ENCODE measurements at places on chromosomes 4 and X.

- no peak for DNase-seq
Measured at GRCh38 chr4:165085946-165086345, 26.7 kb downstream of the TMEM192 start.

- no peak for DNase-seq
Measured at GRCh38 chr4:86089053-86089452, 270.8 kb downstream of the MAPK10 start.

DNA sequence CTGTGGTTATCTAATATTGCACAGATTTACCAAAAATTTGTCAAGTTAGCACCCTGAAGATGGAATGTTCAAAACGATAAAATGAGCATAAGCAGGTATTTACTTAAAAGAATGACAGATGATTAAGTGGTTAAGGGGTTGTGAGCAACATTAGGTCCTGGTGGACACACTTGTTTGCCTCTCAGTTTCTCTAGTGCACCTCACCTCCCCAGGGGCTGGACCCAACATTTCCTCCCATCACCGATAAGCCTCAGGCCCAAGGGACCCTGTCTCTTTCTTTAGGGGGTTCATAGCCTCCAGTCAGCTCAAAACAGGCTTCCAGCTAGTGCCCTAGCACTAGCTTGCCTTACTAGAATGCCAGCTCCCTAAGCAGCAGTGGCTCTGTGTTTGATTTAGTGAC, 88.0 kb downstream of the ATP11C start:
- DNase-seq = no peak

DNA sequence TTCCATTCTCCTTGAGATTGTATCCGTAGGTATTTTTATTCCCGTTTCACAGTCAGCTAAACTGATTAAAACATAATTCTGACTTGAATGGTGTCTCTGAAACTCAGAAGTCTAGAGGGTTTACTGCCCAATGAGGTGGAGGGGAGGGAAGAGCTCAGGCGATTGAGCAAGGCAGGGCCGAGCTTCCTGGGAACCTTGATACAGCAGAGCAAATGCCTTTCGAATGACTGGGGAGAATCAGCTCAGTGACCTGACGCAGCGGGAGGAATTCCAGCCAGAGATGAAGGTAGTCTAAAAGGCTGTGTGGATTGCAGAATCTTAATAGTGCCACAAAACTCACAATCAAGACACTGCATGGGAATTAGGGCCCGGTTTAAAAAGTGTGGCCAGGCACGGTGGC, 233.6 kb downstream of the EVC2 start:
- no peak for DNase-seq

DNA sequence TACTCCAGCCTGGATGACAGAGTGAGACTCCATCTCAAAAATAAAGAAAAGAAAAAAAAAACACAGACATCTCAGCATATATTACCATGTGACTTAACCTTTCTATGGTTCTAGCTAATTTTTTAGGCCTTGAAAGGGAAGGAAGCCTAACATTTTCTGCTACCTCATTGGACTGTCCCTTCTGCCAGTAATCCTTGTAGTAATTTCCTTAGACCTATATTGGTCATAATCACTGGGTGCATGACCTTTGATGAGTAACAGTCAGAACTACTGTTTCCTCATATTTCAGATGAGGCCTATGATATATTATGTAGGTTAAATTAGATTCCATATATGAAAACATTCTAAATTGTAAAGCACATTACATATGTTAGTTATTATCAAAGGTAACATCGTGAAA, 9.6 kb downstream of the XIAP start:
- DNase-seq = no peak

GRCh38 chr4:184448821-184449220, 25.5 kb downstream of the IRF2 start:
- no peak for DNase-seq

DNA sequence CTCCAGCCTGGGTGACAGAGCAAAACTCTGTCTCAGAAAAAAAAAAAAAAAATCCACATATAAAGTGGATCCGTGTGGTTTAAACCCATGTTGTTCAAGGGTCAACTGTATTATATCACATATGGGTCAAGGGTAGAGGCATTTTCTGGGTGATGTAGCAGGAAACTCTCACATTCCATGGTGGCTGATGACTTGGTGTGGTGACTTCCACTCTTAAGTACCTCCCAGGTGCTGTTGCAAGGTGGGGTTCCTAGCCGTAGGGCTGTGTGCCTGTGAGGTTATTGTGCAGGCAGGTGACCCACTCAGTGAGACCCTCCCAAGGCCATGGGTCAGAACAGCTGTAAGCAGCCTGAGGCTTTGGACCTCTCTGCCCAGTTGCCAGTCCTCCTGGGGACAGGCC, 17.0 kb downstream of the ELF4 start:
- DNase-seq = no peak

- no peak for DNase-seq
Measured at GRCh38 chr4:133598779-133599178, 449.7 kb downstream of the PCDH10 start.

- no peak for DNase-seq
Measured at GRCh38 chr4:153799694-153800074, 10.8 kb upstream of the SFRP2 start.

GRCh38 chrX:54415534-54416350, 24.5 kb upstream of the TSR2 start:
- DNase-seq = no peak

GRCh38 chr4:169315530-169316343, 45.0 kb upstream of the SH3RF1 start:
- no peak for DNase-seq

GRCh38 chr4:76458297-76458696, 23.3 kb downstream of the SHROOM3 start:
- no peak for DNase-seq

GRCh38 chrX:117835034-117835433, 281.6 kb downstream of the KLHL13 start:
- no peak for DNase-seq

DNA sequence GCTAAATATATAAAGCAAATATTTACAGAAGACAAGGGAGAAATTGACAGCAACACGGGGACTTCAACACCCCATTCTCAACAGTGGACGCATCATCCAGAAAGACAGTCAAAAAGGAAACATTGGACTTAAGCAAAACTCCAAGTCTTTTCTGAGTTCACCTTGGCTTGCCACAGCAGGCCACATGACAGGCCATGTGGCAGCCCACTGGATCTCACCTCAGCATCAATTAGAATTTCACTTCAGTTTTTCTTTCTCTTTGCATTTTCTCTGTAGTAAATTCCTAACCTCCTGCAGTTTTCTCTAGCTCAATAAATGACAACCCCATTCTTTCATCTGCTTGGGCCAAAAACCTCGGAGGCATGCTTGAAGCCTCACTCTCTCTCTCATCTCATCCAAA, 12.4 kb downstream of the SMIM9 start:
- no peak for DNase-seq

DNA sequence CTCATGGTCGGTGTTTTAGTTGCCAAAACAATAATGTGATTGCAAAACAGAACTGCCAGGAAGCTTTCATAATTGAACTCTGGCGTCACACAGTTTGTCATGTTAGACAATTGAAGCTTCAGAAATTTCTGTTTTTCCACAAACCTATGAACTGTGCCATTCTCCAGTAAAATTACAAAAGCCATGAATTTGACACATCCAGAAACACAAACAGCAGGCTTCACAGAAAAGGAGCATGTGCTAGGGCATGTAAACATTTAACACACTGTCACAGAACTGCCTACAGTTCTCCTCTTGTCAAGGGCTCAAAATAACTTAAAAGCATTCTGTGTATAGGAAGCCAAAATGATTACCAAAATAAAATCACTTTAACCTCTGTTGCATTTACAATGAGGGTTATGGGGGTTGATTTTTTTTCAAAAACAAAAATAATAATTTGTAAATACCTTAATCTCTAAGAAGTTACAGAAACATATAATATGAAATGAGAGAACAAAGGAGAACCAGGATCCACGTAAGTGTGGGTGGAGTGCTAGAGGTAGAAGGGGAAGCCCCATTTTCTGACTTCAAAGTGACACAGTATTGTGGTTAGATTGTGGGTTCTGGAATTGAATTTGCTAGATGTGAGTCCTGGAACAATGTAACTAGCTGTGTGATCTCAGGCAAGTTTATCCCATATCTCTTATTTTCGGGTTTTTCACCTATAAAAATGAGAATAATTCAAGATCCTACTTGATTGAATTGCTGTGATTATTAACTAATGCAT, 295.0 kb downstream of the CENPC start:
- no peak for DNase-seq

DNA sequence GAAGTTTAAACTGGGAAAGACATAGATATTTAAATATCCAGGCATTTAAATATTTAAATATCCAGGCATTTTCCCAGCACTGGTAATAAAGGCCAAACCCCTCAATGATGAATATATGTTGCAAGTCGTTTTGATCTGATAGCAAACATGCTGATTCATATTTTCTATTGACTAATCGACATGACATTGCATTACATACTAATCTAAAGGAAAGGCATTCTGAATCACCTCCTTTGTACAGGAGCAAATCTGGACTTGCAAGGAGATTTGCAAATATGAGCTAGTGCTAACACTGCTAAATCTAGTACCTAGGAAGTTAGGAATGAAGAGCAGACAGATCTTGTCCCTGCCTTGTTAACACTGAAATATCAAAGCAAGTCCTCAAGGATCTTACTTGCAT, 207.3 kb downstream of the SLC7A11 start:
- DNase-seq = no peak

DNA sequence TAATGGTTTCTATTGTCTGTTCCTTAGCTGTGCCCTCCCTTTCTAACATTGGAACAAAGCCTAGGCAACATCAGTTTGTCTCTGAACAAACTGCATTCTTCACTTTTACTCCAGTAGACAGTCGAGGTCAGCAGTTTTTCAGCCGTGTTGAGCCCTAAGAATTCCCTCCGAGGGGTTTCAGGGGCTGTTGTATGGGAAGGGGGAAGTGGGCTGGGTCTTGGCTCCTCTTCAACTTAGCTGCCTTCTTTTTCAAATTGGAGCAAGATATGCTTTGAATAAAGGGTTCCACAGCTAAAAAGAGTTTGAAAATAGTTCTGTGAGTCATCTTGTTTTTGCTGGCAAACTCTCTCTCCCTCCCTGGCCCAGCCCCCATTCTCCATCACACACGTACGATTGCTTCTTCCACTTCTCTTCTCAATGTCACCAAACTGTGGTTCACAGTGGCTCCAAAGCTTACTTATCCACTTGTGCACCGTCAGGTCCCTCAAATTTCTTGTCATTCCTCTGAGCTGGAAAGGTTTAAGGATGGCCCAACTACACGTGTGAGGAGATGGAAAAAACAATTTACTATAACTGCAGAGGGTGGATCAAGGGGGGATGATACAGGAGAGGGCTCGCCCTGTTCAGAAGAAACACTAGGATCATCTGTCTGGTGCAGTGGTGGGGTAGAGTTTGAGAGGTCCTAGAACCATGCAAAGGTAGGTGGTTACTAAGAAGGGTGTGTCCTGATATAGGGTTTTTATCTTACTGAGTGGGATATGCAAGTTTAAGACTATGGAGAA, 9.2 kb upstream of the MAML3 start:
- no peak for DNase-seq

GRCh38 chr4:38560768-38561558, 103.0 kb upstream of the KLF3 start:
- DNase-seq = no peak

- DNase-seq = no peak
Measured at GRCh38 chr4:110905367-110905766, 282.5 kb upstream of the PITX2 start.

DNA sequence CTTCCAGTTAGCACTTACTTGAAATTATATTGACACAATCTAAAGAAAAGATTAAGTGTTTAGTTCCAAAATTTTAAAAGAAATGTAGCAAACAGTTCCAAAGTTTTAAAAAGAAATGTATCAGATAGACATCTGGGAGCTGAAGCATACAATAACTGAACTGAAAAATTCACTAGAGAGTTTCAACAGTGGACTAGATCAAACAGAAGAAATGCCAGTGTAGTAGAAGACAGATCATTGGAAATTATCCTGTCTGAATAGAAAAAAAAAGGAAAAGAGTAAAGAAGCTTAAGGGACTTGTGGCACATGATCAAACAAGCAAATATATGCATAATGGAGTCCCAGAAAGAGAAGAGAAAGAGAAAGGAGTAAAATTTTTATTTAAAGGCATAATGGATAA, 261.4 kb downstream of the LAS1L start:
- DNase-seq = no peak

GRCh38 chr4:108620933-108621905, 843 bp downstream of the RPL34 start:
- DNase-seq = no peak

DNA sequence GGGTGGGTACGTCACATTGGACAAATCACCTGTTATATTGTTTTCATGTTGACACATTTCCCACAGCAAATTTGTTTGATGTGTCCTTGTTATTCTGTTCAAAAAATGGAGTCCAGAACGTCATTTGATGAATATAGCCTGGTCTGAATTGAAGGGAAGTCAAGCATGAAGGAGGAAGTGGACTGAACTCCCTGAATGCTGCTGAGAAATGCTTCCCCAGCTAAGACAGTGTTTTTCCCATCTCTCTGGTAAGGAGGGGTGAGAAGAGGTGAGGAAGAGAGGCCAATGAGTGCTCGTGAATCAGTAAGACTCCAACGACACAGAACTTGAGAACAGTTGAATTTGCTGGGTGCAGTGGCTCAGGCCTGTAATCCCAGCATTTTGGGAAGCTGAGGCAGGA, 127.4 kb downstream of the RBM47 start:
- DNase-seq = no peak

DNA sequence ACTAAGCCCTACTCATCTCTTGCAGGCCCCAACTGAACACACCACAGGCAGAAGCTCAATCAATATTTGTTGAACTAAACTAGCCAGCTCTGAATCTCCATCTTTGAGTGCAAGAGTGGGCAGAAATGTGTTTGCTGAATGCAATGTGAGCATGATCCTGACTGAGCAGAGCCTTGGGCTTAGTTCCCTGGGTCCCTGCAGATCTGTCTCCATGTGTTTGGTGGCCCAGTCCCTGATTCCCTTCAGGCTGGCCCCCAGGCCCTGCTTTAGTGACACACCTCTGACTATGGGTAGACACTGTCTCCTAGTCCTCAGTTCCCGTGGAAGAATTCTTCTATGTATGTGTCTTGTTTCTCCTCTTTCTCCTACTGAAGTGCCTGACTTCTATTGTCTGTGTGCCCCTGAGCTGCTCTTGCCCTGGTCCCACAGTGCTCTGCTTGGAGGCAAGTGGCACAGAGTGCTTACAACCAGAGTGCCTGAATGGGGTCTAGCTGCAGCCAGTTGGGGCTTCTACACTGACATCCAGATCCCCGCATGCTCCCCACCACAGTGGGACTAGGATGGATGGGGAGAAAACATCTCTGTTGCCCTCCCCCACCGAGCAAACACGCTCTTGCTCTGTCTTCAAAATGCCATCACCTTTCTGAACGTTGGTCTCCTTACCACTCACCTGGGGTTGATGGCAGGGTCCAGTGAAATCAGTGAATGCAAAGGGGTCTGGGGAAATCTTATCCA, 9.3 kb downstream of the PJA1 start:
- DNase-seq = no peak

Data from stimulated activated CD8-positive, alpha-beta memory T cell treated with anti-CD3 and anti-CD28 coated beads, Interleukin-7, amount 100 ng/mL, for 1 hour (primary cell).